ENCODE measurements at places on chromosomes 7 and 10.
A peak's percentile ranks its signal among the peaks of the same experiment; 100 is the strongest.

DNA sequence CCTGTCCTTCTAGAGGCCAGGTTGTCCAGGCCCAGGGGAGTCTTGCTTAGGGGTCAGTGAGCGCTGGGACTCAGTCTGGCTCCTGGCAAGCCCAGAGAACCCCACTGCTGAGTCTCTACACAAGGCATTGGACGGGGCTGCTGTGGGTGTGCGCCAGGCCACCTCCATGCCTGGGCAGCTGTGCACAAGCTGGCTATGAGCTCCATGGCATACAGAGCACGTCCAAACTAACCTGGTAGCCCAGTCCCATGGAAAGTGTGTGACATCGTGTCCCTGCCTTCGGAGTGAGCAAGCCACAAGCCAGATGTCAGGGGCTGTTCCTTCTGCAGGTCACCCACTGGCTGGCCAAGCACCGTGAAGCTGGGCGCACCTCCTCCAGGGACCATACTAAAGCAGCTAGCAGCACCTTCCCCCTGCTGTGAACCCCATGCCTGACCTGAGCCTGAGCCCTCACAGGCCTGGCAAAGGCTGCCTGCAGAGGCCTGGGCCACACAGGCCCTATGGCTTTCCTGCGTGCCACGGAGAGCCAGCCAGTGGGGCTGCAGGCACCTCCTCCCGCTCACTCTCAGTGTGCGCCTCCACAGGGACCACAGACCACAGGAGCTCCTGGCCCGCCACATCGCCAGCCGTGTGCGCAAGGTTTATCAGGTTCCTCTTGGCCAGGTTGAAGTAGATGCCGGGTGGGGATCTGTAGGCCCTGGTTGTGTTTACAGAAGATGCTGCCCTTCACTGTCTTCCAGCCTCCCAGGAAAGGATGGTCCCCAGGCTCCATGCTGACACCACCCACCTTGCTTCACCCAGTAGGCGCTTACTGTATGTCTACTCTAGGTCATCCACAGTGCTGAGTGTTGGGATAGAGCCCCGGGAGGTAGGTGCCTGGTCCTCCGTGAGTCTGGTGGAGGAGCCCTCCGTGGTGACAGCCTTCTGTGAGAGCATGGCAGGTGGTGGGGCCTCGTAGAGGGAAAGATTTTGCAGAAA lies 219.7 kb downstream of the EBF3 start:
- no peak for DNase-seq

GRCh38 chr10:90913774-90914420 lies 7.0 kb downstream of the ANKRD1 start:
- no peak for DNase-seq

DNA sequence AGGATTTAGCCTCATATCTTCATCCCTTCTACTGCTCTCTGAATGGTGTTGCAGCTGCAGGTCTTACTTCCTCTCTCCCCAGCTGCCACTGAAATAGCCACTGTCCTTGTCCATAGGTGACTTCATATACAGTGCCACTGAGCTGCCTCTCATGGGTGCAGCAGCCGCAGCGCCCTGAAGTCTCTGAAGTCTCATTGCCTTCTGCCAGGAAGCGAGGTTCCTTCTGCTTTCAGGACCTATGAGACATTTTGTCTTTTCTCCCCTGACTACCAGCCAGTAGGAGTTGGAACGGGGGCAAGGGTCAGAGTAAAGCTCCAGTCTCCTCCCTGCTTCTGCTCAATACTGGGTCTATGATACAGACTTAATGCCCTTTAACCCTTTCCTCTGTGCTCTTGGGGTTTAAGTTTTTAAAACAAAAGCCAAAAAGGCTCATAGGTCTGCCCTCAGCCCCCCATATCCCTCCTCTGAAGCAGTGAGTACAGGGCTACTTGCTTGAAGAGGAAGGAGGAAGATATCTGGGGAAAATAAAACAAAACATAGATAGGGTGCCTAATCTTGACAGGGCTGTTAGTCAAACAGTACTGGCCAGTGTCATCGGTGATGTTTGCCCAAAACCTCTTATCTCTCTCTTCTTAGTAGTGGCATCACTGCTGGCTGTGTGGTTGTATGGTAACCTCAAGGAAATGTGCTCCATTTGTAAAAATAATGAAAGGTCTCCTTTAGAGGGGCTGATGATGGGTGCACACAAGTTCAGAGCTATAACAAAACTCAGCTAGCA lies 7.1 kb downstream of the PLCE1 start:
- DNase-seq = no peak

DNA sequence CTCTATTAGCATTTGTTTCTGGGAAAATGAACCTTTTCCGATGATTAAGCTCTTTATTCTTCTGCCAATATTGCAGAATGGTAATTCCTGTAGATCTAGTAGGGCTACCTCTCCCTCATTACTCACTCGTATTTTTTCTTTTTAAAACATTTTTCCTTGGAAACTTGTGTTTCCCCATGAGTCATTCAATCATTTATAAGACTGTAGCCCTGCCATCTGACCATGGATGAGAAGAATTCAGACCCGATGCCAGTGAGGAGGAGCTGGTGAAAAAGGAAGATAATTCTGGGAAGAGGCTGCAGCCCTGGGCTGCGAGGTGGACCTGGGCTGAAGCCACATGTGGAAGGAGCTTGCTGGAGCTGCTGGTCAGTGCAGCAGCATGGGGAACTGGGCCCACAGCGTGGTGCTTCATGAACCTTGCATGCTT lies 242.8 kb downstream of the KLF6 start:
- DNase-seq = no peak

DNA sequence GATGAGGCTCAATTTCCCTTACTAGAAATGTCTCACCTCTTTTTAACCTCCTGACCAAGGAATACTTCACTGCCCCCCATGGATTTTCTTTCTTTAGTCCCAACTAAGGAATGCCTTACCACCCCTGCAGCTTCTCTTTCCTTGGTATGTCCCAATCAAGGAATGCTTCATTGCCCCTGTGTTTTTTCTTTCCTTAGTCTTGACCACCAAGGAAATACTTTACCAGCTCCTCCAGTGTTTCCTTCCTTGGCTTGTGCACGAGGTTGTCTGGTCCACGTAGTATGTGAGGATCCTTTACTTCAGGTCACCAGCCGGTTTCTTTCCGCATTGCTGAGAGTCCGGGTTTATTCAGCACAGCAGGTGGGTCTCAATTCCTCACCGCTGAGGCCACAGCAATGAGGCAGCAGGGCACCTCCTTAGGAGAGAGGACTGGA lies 59.3 kb downstream of the CYP2C9 start:
- no peak for DNase-seq

DNA sequence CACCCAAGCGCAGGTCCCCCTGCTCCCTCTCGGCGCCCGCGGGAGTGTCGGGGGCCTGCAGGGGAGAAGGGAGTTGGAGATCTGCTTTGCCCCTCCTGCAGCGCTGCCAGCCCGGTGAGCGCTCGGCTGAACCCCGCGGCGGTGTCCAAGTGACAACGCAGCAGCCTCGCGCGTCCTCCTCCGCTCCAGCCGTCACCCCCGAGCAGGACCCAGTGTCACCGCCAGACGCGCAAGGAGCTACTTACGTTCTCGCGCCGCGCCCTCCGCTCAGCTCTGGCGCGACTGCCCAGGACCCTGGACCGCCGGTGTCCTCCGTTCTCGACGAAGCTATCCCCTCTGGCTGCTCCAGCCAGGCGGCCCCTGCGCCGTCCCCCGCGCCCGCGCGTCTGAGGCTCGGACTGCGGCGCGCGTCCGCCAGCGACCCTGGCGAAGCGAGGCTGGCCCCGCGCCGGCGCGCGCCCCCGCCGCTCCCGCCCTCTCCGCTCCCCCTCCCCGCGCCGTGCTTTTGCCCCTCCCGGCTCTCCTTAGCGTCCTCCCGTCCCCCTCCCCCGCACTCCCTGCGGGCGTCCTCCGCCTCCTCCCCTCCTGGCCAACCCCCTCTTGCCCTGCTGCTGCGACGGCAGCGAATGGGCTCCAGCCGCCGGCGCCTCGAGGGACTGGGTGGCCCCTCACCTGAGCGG lies at the start of gene NRCAM:
Gene NRCAM, minus strand, starts transcription at position 439 of the 680 bp plus-strand sequence. CDS start 216,372 bp downstream, outside the sequence.
- peak; percentile 64 for DNase-seq

DNA sequence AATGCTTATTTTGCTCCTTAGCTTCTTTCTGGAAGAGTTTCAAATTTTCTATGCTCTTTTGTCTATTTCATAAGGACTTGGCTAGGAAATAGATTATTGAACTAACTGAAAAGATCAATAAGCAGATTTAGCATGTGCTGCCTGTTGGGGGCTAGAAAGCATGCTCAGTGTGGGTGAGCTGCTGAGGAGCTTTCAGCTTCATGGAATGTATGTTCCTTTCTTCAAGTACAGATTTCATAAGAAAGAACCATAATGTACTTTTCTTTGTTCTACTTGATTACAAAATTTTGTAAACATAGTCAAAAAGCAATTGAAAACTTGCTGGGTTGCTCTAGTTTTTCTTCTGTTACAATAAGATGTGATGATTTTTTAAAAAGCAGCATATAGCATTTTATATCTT lies 73.8 kb downstream of the TAF3 start:
- DNase-seq = no peak

DNA sequence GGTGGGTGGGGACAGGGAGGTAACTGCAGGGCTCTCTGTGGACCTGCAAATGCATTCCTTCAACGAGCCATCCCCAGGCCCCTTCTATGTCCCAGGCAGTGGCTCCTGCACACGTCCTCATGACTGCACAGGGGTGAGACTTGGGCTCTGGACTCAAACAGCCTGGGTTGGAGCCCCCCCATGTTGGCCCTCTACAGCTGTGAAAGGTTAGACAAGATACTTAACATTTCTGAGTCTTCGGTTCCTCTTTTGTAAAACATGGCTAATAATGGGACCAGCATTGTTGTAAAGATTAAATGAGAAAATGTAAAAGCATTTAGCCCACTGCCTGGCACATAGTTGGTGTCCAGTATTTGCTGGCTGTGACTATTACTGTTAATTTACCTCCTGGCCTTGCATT lies 41.8 kb downstream of the CHST3 start:
- DNase-seq = no peak

DNA sequence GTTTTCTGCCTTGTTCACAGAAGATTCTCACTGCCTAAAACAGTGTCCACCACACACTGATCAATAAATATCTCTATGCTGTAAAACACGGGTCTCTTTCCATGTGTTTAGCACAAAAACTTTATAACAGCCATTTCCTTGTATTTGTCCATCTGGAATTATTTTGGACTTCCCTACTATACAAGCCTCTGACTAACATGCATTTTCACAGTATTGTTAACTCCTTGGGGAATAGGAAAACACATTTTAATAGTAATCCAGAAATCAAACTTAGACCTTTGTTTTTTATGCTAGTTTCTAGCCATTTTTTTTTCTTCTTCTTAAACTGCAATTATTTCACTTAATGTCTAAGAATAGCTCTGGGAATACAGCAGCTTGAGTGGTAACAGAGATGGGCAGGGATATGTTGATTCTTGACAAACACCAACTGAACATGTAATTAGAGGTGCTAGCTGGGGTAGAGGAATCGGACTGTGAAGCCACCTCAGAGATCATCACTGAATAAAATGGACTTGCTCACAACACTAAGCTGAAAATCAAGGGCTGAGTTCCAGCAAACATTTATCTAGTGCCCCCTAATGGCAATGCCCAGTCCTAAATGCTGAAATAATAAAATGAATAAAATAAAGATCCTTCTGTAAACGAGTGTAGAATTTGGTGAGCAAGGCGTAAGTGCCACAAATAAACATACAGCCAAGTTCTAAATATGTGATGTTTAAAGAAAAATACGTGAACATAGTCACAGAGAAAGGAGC lies 593.1 kb downstream of the SORCS1 start:
- peak; percentile 1 for DNase-seq

- DNase-seq = peak; percentile 94
Observed at GRCh38 chr7:80997841-80998240, 79.0 kb upstream of the SEMA3C start.

GRCh38 chr10:61669849-61670248 lies 7.1 kb downstream of the CABCOCO1 start:
- DNase-seq = no peak
